ENCODE measurements at places on chromosomes 3 and 15.

DNA sequence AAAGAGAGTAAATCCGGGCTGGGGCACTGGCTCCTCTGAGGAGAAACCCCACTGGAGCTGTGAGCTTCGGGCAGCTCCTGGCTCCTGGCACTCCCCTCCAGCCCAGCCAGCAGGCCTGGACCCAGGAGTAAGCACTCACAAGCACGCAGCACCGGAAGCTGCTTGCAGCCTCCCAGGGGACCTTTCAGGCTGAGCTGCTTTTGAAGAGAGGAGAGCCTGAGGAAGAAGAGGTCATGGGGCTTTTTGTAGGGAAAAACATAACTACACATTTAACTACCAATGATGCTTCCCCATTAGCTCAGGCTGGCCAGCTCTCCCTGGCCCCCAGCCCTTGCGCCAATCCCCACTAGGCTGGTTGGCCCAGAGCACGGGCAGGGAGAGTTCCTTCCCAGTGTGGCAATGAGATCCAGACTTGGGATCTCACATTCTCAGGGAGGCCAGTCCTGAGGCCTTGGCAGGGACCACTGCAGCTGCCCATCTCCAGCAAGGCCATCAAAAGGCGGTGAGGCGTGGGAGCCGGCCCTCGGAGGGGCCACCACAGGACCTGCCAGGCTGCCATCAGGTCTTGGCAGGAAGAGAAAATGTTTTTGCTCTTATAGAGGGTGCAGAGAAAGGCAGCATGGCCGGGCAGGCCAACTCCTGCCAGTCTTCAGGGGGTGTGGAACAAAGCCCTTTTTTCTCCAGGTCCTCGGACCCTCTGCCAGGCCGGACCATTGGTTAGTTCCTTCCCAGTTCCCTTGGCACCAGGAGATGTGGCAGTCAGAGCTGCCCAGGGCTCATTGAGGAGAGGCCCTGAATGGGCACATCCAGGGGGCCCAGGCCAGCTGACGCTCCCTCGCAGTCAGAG, 41.5 kb upstream of the MFGE8 start:
- no peak for DNase-seq

DNA sequence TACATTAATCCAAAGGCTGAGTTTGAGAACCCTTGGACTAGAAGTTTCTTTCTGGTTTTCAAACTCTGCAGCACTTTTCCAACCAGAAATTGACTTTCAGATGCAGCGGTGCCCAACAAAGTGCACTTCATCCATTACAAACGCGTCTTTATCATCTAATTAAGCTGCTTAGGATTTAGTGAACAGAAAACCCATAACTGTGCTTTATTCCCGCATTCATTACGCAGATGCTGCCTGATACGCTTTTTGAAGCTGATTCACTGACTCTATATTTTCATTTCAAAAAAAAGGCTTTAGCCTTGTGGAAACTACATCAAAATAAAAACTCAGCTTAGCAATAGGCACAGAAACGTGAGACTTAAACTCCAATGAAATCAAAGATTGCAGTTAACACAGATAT, 69.8 kb upstream of the CTXND1 start:
- no peak for DNase-seq

DNA sequence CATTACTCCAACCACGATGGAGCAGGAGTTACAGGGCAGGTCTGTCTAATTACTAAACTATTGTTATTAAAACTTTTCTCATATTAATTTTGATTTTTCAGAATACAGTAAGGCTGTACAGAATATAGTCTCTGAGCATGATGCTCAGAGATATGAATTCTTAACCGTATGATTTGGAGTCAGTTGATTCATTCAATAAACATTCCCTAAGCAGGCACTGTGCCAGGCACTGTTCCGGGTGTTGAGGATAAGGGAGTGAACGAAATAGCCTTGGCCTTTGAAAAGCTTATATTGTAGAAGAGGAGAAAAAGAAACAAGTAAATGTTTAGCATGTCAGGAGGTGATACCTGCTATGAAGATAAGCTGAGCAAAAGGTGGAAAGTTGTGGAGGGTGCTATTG, 187.3 kb downstream of the KCNAB1 start:
- no peak for DNase-seq

GRCh38 chr3:33231756-33232465, 13.3 kb upstream of the SUSD5 start:
- DNase-seq = no peak

GRCh38 chr3:151880416-151880690, 6.9 kb downstream of the SUCNR1 start:
- no peak for DNase-seq

DNA sequence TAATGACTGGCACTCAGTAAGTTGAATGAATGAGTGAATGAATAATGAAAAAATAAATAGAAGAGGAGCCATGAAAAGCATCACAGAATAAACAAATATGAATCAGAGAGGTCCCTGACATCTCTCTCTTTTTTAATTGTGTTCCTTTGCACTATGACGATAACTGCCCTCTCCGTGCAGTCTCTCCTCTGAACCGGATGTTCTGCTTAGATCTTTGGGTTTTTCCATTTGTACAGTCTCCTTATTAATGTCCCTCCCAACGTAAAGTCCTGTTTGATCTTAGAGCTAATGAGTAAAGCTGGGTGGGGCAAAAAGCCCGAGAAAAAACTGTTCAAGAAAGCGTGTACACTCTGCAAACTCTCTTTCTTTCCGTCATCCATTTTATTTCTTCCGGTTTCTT, 28.3 kb upstream of the BHLHE40 start:
- no peak for DNase-seq

All from GM04503 (cell line).